ENCODE measurements at places on chromosomes 12 and 14.

- DNase-seq, result no peak
Measured at GRCh38 chr12:102167821-102168604, 29.6 kb downstream of the PMCH start.

- DNase-seq, result no peak
Measured at GRCh38 chr12:44829045-44829444, 47.1 kb downstream of the NELL2 start.

GRCh38 chr12:53764615-53765014 is 12.8 kb upstream of the CISTR start:
- DNase-seq, result no peak

DNA sequence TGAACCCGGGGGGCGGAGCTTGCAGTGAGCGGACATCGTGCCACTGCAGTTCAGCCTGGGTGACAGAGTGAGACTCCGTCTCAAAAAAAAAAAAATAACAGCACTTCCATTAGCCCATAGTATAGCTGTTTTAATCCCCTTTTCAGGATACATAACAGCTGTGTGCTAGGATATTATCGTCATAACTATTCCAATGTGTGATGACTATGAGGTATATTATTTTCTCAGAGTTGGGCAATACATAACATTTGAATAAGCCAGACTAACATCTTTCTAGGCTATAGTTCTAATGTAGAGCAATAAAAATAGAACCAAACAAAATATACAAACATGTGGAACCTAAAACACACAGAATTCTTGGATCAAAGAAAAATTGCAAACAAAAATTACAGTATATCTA is 57.1 kb downstream of the MARK3 start:
- DNase-seq, result no peak

GRCh38 chr12:68319988-68320623 is 12.1 kb downstream of the MDM1 start:
- DNase-seq, result peak; percentile 22

Data from left cardiac atrium (tissue), 4 donors.